Activated naive CD8-positive, alpha-beta T cell treated with anti-CD3 and anti-CD28 coated beads, Interleukin-2, amount 50 U/mL, for 24 hours (primary cell): ENCODE measurements at places on chromosomes 7 and 10.
A peak's percentile ranks its signal among the peaks of the same experiment; 100 is the strongest.

- DNase-seq, result no peak
Observed at GRCh38 chr10:122435212-122435827, 19.1 kb upstream of the ARMS2 start.

DNA sequence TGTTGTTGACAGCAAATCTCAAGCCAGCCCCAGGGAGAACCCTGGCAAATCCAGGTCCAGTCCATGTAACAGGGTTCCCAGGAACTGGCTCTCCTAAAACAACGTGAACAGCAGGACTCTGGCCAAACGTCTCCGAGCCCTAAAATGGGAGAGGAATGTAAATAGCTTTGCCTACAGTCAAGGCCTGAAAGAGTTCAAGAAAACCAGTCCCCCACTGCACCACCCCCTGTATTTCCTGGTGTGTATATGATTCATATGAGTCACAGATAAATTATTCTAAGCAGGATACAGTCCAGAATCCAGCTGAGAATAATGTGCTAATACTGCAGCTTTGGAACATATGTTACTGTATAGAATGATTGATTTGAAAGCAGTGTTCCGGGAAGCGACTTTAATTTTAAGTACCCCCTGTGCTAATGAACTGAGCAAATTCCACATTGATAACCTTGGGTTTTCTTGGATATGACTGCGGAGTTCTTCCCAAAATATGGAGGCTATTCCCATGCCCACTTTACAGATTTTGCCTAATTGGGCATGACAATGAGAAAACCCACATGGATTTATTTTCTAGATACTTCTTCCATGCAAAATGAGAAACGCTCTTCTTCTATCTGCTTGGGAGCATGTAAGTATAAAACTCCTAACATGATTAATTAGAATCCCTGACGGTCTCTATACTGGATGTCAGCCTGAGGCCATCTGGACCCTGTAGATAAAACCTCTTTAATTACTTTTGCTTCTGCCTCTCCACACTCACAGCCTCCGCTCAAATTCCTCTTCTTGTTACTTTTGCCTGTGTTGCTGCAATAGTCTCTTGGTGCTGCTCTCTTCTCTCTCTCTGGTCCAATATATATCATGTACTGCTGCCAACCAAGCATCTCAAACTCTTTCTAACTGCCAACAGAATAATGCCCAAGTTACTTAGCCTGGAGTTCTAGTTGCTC is 50.2 kb downstream of the LAMB4 start:
- no peak for DNase-seq

DNA sequence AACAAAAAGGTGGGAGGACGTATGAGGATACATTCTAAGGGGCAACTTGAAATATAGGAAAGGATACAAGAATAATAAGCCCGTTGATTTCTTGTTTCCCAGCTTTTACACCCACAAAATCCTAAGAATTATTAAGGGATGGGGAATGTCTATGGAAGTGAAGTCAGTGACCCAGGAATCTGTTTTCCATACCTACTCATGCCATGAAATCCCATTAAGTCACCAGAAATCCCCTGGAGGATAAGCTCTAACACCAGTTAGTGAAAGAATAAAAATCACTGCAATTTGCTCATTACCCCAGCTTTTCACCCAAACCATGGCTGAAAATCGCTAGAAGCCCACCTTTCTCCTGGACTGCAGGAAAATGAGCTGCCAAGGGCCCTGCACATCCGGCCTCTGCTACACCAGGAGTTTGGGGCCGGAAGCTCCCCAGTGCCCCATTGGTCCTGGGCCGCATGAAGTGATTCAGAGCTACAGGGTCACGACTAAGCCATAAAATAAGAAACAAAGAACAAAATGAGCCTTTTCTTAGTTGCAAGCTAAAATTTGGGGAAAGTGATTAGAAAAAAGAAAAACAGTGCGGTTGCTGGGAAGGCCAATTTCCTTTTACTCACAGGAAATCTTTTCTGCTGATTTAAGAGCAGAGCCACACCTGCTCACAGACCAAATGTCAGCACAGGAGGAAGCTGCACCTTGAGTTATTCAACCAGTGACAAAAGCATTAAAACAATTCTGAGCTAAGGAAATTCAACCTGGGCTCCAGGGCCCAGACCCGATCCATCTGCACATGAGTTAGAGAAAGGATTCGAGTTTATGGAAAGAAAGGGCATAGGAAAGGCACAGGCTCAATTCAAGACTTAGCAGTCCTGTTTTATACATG is 40.3 kb downstream of the HIPK2 start:
- no peak for DNase-seq

GRCh38 chr7:18234519-18234918 is 206.9 kb upstream of the PRPS1L1 start:
- no peak for DNase-seq

GRCh38 chr10:78688230-78688900 is 380.4 kb upstream of the ZMIZ1 start:
- no peak for DNase-seq

- peak; percentile 53 for DNase-seq
Observed at GRCh38 chr7:150665089-150665748, 20.3 kb upstream of the GIMAP2 start.
